Right hindlimb (tissue), 1 donor: ENCODE measurements at places on chromosomes 6 and 20.

DNA sequence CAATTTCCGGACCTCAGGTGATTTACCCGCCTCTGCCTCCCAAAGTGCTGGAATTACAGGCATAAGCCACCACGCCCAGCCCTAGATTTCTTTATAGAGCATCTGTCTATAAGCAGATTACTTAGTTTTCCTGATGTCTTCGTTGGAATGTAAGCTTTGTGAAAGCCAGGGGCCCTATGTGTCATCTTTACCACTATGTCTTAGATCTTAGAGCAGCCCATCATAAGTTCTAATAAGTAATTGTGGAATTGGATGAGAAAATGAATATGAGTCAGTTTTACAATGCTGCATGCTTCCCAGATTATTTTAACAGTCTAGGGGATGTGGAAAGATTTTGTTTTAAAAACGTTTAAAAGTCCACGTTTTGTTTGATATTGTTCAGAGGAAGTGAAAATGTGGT, 9.1 kb upstream of the ZBTB2 start:
- no peak for DNase-seq

- DNase-seq, result peak; percentile 51
These were observed 146.2 kb upstream of the ECI2 start for GRCh38 chr6:4281341-4282293.

DNA sequence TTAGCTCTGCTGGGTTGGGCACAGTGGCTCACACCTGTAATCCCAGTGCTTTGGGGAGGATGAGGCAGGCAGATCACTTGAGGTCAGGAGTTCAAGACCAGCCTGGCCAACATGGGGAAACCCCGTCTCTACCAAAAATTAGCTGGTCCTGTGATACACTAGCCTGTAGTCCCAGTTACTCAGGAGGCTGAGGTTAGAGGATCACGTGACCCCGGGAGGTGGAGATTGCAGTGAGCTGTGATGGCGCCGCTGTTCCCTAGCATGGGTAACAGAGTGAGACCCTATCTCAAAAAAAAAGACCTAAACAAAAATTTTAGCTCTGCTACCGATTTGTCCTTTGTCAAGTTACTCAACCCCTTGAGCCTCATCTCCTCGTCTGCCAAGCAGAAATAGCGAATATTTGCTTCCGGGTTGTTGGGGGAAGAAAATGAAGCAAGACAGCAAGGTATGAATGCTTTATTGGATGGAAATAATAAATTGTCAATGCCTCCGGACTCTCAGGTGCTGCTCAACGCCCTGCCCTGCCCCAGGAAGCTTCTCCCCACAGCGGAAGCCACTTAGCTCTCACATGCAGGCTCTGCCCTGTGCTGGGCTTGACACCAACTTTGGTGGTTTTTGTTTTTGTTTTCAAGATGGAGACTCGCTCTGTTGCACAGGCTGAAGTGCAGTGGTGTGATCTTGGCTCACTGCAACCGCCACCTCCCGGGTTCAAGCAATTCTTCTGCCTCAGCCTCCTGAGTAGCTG, 24.9 kb upstream of the ITCH start:
- no peak for DNase-seq

- no peak for DNase-seq
These were observed 217.8 kb downstream of the ANKRD60 start for GRCh38 chr20:58010666-58011065.

GRCh38 chr6:106757267-106757666, 127.9 kb downstream of the QRSL1 start:
- no peak for DNase-seq
